RCC 7860 (cell line): ENCODE measurements at places on chromosomes 6 and 20.

DNA sequence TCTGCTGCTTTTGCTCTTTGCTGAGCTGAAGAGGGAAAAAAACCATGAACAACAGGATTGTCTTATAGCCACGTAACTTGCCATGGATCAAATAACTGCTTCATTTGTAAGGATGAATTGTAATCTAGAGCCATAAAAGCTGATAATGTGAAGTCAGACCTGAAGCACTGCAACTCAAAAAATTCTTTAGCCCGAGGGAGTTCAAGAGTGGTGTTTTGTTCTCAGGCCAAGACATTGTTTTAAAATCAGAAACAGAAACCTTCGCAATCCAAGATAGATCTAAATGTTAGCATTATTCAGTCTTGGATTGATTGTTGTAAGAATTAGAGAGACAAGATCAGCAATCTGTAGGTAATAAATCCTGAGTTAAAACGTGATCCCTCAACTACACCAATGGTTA, at the start of gene TRAPPC3L:
Gene TRAPPC3L (minus strand): TSS at position 34 of the 400 bp plus-strand sequence. CDS start 170 bp downstream, outside the sequence.
- no peak for DNase-seq

GRCh38 chr6:63941747-63942470, 306.3 kb downstream of the PHF3 start:
- DNase-seq: no peak

DNA sequence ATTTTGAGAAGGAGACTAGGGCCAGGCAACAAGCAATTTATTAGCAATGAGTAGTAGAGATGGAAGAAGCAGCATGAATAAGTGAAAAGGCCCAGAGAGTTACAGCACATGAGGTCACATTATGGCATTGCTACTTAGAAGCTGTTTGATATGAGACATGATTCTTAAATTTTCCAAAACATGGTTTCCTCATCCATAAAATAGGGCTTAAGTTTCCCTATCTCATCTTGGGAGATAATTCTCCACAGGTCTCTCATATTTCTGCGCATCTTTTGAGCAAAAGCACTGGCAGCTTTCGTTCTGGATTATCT, 656.1 kb downstream of the EPHA7 start:
- no peak for DNase-seq

DNA sequence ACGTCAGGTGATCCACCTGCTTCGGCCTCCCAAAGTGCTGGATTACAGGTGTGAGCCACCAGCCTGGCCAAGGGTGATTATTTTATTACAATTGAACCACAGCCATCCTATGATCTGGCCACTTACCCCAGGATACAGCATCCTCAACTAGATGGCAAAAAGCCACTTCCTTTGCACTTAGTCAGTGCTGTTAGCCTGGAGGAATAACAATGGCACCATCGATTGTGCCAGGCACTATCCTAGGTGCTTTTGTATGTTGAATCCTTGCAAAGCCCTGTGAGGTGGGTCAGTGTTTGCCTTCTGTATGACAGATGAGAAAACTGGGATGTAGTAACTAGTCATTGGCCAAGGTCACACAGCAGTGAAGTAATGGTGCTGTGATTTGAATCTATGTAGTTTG, 11.2 kb upstream of the TTPAL start:
- no peak for DNase-seq

DNA sequence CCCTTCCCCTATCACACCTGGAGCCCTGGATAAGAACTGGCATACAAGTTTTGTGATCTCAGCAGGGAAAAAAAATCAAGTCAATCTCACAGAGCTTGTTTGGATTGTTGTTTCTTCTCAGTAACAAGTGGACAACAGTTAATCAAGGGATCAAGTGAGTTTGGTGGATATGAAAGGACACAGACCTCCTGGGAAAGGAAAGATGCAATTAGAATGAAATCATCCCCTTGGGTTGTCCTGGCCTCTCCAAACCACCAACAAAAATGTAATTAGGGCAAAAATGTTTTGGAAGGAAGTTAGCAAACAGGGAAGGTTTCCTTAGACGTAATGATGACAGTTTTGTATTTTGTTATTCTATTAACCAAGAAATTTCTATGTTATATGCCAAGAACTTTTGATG, 99.1 kb upstream of the PRDM1 start:
- DNase-seq: no peak

DNA sequence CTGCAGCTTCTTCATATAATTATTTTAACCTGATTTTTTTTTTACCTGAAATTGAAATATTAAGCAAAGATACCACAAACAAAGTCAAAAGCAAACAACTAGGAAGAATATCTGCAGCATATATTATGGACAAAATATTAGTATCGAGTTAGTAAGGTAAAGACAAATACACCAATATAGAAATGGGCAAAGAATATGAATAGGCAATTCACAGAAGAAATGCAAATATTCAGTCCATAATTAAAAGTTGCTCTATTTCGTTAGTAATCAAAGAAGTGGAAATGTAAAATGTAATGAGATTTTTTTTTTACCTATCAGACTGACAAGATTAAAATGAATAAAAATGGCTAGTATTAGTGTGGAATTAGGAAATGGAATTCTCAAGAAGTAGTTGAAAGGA, 121.5 kb downstream of the CD83 start:
- no peak for DNase-seq

DNA sequence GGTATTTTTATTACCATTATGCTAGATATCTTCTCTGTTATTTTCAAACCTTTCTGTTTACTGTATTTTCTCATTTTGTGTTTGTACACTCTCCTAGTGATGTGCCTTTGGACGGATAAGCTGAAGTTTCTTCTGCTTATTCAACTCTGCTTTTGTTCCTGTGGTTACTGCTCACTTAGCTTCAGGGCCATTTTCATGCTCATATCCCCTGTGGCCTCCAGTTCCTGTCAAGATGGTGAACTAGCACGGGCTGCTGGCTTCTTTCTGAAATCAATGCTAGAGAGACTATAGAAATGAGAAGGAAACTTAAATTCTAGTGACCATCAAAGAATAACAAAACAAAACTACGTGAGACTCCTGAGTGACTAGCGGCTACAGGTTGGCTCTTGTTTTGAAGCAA, 6.8 kb upstream of the CST8 start:
- no peak for DNase-seq

DNA sequence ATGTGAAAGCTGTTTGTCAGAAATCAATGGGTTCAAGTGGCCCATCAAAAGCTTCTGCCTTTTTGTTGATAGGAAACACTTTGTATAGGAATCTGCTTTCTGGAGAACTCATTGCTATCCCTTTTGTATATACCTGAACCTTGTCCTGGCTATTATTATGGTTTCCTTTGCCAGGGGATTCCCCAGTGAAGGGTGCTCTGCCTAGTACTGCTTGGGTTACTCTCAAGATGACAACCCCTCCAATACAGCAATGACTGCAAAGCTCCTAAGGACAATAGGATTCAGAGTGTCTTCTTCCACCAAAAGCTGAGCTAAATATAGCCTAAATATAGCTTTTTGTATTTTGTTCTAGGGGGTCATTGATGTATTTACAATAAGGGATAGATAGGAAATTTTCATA, 54.0 kb upstream of the PTPRK start:
- no peak for DNase-seq

DNA sequence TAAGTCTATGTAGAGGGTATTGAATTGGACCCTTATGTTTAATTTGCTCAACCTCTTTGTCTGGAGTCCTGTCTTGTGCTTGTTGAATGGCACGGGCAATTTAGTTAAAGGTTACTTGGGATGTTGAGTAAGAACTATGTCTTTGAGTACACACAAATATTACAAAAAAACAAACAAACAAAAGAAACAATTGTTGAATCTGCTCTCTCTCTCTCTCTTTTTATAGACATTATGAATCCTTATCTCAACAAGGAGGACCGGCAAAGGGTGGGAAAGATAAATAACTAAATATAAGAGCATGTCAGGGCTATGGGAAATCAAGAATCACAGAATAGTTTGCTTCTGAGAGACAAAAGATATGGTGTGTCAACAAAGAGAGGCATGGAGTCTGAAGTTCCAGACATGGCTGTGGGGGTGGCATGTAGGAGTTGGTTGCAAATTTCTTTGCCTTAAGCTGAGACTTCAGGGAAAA, 608.6 kb downstream of the UTRN start:
- no peak for DNase-seq

GRCh38 chr20:57048027-57048869, 218.2 kb downstream of the BMP7 start:
- DNase-seq: peak; percentile 49

DNA sequence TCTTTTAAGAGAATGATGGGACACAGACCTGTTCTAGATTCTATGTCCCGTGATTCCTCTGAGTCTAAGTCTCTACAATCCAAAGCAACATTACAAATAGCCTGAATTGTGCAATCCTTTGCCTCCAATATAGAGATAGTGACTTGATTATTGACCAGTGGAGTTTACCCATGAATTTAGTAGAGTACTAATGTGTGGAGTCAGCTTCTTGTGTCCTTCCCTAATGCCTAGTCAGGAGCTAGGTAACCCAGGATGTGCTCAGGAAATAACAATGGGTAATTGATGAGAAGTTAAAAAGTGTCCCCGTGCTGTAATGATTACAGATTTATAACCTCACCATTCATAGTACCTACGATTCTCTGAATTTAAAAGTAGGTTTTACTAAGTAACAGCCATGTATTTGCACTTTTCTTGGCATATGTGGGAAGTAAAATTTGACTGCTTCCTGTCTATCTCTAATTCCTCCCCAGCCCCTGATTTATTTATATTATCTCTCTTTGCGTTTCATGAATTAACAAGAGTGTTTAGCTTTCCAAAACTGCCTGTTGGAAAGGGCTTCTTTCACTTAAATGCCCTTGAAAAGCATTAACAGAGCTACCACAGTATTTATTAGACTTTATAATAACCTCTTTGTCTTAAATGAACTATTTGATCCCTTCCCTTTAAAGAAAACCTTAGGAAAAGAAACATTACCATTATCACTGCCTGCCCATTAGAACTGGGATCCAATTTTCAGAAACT, 30.5 kb downstream of the NEDD9 start:
- no peak for DNase-seq

GRCh38 chr6:33744001-33744848, 2.5 kb downstream of the IP6K3 start:
- peak; percentile 22 for DNase-seq

GRCh38 chr20:47876311-47877088, 91.2 kb upstream of the SULF2 start:
- no peak for DNase-seq

- no peak for DNase-seq
Observed at GRCh38 chr20:37200926-37201826, 21.8 kb upstream of the MROH8 start.

DNA sequence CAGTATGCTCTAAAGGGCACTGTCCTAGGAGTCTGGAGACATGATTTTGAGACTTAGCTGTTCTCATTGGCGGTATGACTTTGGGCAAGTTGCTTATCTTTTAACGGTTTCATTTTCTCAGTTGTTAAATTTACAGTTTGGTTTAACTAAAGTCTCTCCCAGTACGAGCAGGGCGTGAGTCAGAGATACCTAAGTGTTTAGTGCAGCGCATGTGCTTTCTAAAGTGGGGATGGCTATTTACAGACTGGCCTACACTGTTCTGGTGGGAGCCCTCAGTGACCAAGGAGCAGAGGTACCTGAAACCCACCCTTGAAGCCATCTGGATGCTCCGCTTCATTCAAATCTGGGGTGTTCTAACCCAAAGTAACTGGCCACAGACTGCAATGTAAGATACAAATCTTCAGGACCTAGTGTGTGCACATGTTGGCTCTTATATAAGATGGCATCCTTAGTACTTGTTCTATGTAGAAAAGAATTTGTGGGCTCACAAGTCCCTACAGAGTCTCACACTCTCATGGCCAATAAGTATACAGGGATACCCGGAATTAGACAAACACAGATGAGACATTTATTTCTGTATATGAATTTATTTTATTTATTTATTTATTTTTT, 10.7 kb downstream of the MSH5 start:
- no peak for DNase-seq

DNA sequence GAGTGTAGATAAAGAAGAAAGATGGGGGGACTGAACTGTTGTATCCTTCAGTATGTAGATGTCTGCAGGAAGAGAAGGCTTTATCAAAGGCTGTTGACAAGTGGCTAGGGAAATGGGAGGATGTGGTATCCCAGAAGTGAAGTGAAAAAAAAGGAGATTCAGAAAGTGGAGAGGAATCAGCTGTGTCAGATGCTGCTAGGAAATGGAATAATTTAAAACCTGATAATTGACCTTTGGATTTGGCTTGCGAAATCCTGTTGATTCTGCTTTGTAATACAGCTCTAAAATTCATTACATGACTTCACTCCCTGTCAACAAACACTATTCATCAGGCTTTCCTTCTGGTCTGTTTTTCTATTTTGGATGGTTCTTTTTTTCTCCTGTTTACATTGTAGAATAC, 41.7 kb downstream of the PHF3 start:
- DNase-seq: no peak

DNA sequence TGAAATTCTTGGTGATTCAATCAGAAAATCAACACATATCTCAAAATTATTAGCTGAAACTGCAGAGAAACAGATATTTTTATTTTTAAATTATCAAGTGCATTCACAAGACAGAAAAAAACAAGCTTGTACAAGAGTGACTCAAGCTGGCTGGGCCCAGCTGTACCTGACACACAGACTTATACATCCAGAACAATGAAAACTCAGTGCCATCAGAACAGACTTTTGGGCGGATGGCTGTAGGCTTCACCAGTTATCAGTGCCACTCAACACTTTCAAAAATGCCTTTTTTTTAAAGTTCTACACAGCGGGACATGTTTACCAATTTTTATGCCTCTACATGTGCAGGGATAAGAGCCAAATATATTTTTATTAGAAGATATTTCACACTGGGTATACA, 102.8 kb downstream of the MYB start:
- DNase-seq: no peak

DNA sequence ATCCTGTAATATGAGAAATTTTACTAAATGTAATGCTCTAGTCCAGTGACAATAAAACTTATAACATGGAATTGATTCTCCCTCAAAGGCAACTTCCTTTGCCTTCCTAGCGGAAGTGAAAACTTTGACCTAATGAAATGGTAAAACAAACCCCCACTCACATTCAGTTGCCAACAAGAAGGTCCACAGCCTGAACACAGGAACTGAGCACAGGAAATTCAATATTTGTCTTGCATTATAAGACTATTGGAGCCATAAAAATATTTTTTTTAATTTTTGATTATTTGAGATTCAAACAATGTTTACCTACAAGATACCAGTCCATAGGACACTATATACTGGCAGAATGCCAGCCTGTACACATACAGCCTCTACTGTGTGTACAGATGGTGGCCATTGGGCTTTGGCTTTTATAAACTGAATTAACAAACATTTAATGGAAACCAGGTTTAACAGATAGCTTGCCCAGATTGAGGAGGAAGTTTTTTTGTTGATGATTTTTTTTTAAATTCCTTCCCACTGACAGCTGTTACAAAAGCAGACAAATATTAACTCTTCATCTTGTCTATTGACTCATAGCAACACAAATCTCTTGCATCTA, 481.5 kb upstream of the JAG1 start:
- DNase-seq: no peak
